ENCODE measurements at places on chromosomes 3 and 15.

DNA sequence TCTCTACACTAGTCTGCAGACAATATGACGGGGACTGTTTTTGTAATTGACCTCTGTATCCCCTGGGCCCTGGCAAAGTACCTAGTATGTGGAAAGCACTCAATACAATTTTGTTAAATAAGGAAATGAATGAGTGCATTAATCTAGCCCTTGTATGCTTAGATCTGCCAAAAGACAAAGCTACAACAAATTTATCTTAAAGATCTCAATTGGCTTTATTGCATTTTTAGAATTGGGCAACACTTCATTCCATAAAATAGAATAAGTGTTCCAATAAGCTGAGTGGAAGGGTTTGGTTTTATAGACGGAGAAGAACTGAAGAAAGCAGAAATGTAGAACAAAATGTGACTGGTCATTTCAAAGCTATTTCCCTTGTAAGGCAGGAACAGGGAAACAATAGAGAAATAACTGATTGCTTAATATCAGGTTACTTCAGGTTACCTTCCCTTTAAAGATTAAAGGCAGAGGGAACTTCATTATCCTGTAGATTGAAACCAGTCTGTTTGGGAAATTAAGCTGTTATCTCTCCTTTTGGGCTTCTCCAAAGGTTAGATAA is 108.3 kb upstream of the MME start:
- no peak for DNase-seq

DNA sequence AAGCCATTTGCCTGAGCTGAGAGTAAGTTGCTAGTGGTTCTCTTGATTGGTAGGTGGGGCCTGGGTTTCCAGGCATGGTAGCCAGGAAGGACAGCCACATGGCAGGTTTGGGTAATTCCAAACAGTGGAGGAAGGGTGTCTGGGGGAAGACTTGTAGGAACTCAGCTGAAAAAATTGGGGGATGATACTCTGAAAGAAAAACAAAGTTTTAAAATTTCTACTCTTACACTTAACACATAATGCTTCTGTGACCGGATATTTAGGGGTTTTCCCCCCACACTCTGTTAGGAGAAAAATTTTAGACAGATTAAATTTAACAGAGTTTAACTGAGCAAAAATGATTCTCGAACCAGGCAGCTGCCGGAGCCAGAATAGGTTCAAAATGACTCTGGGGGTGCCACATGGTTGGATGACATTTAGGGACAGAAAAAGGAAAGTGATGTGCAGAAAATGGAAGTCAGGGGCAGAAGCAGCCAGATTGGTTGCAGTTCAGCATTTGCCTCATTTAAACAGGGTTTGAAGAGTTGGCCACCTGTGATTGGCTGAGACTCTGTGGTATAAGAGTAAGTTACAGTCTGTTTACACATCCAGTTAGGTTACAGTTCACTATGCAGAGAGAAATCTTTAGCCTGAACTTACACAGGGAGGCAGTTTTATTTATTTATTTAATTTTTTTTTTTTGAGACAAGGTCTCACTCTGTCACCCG is 8.1 kb downstream of the B2M start:
- peak; percentile 80 for DNase-seq

DNA sequence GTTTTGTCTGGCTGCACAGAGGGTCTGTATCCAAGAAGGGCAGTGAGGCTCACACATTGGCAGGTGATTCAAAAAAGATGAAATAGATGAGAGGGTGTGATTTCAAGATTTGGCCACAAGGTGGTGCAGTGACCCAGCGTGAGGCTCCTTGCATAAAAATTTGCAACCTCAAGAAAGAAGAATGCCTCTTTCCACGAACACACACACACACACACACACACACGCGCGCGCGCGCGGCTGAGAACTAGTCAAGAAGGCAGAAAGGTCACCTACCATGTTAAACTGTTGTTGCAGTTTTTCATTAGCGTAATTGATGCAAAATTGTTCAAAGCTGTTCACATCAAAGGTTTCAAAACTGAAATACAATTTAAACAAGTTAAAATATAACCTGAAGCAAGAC is 39.2 kb downstream of the MYO5C start:
- peak; percentile 62 for DNase-seq

DNA sequence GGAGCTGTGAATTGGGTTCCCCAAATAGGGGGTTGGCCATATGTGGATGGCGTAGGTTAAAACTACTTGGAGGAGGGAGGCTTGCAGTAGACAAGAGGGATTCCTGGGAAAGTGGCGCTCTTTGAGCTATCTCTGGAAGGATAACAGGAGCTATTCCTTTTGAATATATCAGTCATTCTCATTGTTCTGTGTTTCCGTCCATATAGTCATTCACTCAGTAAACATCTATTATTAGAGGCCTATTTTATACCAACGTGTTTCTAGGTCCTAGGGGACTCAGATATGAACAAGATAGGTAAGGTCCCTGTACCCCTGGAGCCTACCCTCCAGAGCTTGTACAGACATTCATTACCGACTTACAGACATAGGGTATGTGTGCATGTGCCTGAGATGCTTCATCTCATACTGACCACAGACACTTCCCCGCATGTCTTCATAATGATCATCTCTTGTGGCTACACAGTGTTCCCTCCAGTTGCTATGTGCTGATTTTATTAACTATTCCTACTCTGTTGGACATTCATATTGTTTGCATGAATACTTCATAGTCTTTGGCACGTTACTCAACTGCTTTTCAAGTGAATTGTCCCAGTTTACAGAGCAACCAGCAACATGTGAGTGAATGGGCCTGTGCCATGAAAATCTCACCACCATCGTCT is 55.8 kb upstream of the VILL start:
- no peak for DNase-seq

GRCh38 chr3:111152496-111152895 is 80.9 kb downstream of the NECTIN3 start:
- no peak for DNase-seq

All from CD4-positive, alpha-beta T cell (primary cell).